ENCODE measurements at places on chromosomes 1 and 21.

GRCh38 chr1:169765580-169766331 lies 29.0 kb downstream of the METTL18 start:
- DNase-seq = peak; percentile 11

DNA sequence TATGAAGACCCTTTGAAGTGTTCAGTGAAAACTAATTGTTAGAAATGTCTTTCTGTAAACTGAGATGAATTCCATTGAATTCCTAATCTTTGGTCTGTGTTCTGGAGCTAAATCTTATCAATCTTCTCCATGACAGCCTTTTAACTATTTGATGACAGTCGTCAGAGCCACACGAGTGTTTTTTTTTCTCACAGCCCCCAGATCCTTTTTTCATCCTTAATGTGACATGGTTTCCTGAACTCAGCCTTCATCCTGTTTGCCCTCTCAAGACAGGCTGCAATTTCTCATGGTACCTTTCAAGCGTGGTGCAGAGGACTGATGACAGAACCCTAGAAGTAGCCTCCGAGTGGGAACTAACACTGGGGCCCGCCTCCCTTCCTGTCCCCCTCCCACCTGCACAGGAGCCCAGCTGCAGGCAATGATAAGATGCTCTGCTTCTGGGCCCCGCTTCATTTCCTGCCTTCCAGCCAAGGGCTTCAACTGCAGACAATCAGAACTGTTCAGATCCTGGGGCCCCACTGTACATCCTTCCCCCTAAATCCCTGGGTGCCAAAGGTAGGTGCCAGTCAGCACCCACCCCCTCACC lies 114.6 kb upstream of the VAV3 start:
- DNase-seq = no peak

DNA sequence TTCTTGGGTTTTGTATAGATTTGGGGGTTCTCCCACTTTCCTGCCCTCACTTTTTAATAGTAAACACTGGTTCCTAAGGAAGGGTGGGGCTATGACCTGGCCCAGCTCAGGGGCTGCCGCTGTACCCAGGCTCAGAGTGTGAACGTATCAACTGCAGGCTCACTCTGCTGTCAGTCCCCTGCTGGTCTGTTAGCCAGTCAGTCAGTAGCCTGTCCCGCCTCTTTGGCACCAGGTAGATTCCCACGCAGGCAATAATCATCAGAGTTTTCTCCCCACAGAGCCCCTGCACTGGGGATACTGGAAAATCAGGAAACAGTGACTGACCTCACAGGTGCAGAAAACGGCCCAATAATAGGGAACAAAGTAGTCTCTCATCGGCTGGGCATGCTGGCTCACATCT lies 15.0 kb upstream of the ALPL start:
- DNase-seq = no peak

DNA sequence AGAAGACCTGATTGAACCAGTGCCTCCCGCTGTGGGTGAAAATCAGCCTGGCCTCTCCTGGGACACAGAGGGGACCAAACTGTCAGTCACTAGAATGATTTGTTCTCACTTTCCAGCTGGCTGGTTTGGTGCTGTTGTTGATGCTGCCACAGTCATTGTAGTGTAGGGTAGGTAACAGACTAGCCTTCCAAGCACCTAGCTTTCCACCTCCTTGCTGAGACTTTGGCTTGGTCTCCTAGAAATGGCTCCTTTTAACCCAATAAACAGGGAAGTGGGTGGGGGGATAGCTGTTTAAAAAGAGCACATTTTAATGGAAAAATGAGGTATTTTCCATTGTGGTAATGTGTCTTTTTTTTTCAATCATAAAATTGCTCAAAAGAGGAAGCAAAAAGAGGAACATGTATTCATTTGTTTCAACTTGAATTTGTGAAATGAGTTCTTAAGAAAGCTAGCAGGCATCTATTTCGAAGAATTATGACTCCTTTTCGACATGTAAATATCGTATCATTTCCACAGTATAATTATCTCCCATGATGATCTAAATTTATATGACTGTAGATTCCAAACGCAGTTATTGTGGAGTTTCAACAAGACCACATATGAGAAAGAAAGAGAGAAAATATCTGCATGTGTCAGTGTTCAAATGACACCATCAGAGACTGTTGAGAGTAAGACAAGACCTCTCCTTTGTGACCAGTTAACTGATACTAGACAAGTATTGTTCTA lies 190.1 kb downstream of the HLX start:
- peak; percentile 53 for DNase-seq

GRCh38 chr1:107940701-107941100 lies 24.3 kb downstream of the VAV3 start:
- DNase-seq = no peak

GRCh38 chr21:27812279-27812678 lies 845.4 kb upstream of the ADAMTS5 start:
- DNase-seq = no peak

DNA sequence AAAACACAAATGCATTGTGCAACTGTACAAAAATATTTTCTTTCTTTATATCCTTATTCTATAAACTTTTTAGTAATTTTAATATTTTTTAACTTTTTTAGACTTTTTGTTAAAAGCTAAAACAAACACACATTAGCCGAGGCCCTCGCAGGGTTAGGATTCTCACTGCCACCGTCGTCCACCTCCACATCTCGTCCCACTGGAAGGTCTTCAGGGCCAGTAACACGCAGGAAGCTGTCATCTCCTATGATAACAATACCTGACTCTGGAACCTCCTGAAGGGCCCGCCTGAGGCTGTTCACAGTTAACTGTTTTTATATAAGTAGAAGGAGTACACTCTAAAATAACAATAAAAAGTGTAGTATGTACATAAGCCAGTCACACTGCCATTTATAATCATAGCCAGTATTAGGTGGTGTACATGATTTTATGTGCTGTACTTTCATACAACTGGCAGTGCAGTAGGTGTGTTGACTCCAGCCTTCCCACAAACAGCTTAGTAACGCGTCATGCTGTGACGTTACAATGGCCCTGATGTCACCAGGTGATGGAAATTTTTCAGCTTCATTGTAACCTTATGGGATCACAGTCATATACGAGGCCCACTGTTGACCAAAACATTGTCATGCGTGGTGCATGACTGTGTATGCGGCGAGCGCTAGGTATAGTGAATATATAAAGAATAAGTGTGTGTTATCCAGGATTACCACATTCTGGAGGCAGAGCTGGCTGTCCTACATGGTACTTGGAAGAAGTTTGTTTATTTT lies 8.8 kb downstream of the TFF2 start:
- DNase-seq = no peak

- no peak for DNase-seq
Observed at GRCh38 chr1:158055854-158056253, 62.4 kb downstream of the KIRREL1 start.

DNA sequence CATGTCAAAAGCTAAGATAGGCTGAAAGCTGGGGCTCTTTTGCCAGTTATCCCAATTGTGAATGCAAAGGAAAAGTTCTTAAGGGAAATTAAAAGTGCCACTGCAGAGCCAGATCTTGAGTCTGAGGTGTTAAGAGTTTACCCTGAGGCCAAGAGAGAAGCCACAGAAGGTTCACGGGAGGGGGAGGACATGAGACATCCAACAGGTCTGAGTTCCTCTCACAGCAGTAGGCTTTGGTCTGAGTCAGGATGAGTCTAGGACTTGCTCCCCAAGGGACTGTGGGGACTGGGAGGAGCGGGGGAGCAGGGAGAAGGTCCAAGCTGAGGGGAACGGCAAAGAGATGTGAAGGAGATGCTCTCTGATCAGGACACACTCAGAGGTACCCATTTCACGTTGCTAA lies 411.2 kb upstream of the CAMK1G start:
- DNase-seq = no peak

DNA sequence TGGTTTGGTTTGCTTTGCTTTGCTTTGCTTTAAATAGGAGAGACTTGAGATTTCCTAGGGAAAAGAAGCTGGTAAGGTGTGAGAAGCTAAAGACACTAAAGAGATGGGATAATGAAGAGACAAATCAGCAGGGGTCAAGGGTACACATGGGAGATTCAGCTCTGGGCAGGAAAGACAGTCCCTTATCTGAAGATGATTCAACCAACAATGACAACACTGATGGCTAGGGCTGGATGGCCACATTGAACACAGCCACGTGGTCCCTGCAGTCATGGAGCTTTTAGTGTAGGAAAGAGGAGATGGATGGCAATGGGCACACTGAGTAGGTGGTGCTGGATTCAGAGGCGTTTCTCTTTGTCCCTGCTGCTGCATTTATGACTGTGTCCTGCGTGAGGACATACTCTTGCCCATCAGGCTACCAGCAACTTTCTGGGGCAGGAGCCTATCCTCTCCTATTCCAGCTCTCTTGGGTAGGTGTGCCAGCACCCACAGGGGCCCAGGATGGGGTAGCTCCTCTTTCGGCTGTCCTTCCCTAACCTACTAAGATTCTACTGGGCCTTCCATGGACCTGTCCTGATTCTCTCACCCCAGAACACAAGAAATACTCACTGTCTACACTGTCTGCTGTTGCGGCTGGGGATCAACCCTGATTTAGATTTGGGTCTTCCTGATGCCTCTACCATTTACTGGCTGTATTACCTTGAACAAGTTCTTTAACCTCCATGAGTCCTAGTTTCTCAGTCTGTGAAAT lies 1.4 kb upstream of the SHISA4 start:
- DNase-seq = no peak

GRCh38 chr1:44632598-44632997 lies 41.7 kb downstream of the TMEM53 start:
- no peak for DNase-seq

GRCh38 chr1:10152709-10153284 lies 57.6 kb upstream of the KIF1B start:
- DNase-seq = peak; percentile 58

- DNase-seq = no peak
Observed at GRCh38 chr21:45487161-45487806, 55.0 kb downstream of the SLC19A1 start.

- DNase-seq = no peak
Observed at GRCh38 chr1:182917378-182917777, 35.6 kb downstream of the SHCBP1L start.

GRCh38 chr21:28268685-28269084 lies 724.0 kb downstream of the LTN1 start:
- no peak for DNase-seq

GRCh38 chr1:237913345-237913744 lies 22.6 kb upstream of the ZP4 start:
- no peak for DNase-seq

DNA sequence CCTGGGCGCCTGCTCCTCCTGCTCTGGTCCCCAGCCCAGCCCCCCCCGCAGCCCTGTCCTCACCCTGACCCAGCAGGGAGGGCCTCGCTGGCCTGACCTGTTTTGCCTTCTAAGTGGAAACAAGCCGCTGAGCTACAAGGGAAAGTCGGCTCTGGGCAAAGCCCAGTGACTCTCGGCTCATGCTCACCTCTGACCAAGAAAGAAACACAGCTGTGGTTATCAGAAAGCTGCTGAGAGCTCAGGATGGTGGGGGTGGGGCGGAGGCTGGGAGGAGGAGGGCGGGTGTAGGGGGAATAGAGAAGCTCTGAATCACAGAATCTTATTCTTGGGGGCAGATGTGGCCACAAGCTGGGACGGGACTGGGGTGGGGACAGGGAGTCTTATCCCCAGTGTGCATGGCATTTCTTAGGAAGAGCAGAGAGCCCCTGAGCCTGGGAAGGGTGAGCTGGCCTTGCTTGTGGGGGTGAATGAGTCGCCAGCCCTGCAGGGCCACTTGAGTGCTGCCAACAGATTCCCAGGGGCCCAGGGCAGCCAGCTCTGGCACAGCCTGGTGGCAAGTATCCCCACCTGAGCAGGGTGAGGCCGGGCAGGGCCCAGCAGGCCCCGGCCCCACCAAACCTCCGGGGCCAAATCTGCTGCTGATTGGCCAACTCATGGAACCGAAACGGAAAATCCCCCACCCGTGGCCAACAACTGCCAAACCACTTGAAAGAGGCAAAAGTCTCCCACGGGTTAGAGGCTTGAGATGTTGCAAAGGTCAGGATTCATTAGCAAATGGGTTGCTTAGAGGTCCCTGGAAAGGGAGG lies 120.6 kb downstream of the SPSB1 start:
- peak; percentile 34 for DNase-seq

DNA sequence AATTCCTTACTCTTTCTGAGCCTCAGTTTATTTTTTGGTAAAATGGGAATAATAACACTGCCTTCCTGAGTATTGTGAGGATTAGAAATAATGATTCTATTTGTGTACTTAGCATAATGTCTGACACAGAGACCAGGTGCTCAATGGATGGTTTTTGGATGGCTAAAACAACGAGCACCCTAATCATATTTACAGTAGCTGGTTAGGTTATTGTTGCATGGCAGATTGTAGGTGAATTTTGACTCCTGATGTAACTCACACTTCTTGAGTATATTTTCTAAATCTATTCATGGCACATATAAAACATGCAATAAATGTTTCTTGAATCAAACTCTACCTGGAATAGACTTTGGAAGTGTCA lies 11.9 kb upstream of the DUSP10 start:
- DNase-seq = no peak

Data from suppressor macrophage (primary cell).